ENCODE measurements at places on chromosomes 4 and X.

- no peak overlapping the region for H3K4me3 ChIP-seq
- DNase-seq = no peak
- H3K27me3 ChIP-seq = no peaks in the 10 kb centered on the region
- H3K27ac ChIP-seq = no peak overlapping the region
- no peaks in the 10 kb centered on the region for H3K36me3 ChIP-seq
- no peaks in the 10 kb centered on the region for H3K4me1 ChIP-seq
These were observed 263.2 kb upstream of the ITM2A start for GRCh38 chrX:79630033-79631009.

- no peaks in the 10 kb centered on the region for H3K4me1 ChIP-seq
- DNase-seq = peak; percentile 18
- H3K36me3 ChIP-seq = no peaks in the 10 kb centered on the region
- H3K27ac ChIP-seq = no peak overlapping the region
These were observed 161.5 kb upstream of the GATB start for GRCh38 chr4:151922306-151922705.

DNA sequence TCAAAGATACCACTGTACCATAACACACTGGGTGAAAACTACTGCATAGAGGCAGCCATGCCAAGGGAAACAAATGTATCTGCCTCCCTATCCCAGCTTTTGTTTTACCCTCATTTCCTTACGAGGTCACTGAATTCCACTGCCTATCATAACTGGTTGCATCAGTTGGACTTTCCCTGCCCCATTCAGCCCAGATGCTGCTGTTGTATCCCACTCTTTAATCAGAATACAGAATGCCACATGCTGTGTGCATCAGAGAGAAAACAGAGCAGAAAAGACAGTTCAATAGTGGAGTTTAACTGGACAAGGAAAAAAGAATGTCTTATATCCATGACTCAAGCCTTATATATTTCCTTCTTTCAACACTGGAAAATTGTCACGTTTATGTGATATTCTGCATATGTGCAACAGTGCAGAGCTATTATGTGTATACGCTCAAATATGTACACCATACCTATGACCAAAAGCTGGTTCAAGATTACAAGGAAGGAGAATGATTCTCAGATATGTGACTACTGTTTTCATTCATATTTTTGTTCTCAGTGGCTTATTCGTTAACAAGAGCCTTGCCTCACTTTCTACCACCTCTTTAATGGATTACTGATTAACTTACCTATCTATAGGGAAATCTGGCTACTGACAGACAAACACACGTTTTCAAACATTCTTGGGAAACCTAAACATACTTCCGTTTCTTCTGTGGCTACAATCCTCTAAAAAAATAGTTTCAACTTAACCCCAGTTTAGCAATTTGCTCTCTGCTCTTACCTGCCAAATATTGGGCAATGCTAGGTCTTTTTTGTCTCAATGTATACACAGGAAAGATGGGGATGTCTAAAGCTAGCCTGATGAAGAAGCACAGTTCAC is 378.9 kb downstream of the SMARCA1 start:
- H3K4me1 ChIP-seq = no peaks in the 10 kb centered on the region
- H3K36me3 ChIP-seq = no peaks in the 10 kb centered on the region
- H3K4me3 ChIP-seq = no peak overlapping the region
- DNase-seq = peak; percentile 0
- peak overlapping the region; percentile 51 for H3K27ac ChIP-seq
- H3K27me3 ChIP-seq = no peaks in the 10 kb centered on the region

GRCh38 chr4:100644150-100644549 is 126.3 kb upstream of the EMCN start:
- H3K4me1 ChIP-seq = no peaks in the 10 kb centered on the region
- DNase-seq = no peak
- no peaks in the 10 kb centered on the region for H3K36me3 ChIP-seq
- no peaks in the 10 kb centered on the region for H3K27me3 ChIP-seq
- no peak overlapping the region for H3K27ac ChIP-seq

- no peaks in the 10 kb centered on the region for H3K36me3 ChIP-seq
- H3K27me3 ChIP-seq = no peaks in the 10 kb centered on the region
- DNase-seq = no peak
- H3K4me3 ChIP-seq = no peak overlapping the region
- no peaks in the 10 kb centered on the region for H3K4me1 ChIP-seq
These were observed 17.4 kb downstream of the CETN2 start for GRCh38 chrX:152813206-152813605.

DNA sequence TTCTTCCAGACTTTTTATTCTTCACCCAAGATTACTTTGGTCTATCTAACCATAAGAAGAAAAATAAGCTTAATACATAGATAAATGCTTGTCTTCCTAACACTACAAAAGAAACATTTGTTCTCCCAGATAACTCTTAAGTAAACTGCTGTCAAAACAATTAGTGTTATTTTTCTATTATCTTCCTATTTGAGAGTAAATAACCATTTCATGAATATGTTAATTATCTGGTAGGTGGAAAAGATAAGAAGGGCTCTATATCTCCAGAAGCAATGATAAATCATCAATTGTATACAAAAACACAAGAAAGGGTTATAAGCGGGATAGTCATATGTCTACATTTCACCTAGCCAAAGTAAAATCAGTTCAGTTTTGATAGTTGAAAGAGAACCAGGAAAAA is 180.4 kb downstream of the ZIC3 start:
- H3K27me3 ChIP-seq = no peaks in the 10 kb centered on the region
- no peak overlapping the region for H3K27ac ChIP-seq
- H3K4me1 ChIP-seq = no peaks in the 10 kb centered on the region
- no peaks in the 10 kb centered on the region for H3K36me3 ChIP-seq
- no peak overlapping the region for H3K4me3 ChIP-seq

- no peaks in the 10 kb centered on the region for H3K36me3 ChIP-seq
- no peak overlapping the region for H3K27ac ChIP-seq
- no peaks in the 10 kb centered on the region for H3K27me3 ChIP-seq
- DNase-seq = no peak
- H3K4me1 ChIP-seq = no peaks in the 10 kb centered on the region
These were observed 33.6 kb upstream of the XK start for GRCh38 chrX:37651921-37652452.

DNA sequence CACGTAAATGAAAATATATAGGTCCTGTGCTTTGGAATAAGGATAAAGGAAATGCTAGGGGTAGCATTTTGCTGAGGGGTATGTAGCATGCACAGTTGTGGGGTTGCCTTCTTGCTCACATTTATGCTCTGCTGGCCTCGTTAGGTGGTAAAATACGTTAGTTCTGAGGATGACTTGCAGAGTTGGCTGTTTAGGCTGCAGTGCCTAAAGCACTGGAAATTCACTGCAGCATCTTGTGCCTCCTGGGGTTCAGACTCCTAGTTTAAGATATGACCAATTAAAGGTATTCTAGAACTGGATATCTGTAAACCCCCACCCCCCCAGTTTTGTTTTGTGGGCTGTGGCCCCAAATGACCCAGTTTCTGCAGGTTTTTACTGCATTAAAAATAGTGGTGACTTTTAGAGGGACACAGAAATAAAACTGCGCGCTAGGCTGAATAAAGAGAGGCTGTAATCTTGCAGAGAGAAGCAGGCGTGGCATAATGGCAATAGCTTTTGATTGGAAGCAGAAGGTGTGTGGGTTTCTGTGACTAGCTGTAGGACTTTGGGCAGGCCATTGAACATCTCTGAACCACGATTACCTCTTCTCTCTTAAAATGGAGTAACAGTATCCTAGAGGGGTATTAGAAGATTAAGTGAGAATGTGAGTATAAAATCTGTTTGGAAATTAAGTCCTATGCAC is 79.3 kb downstream of the REPS2 start:
- H3K27ac ChIP-seq = no peak overlapping the region
- no peaks in the 10 kb centered on the region for H3K36me3 ChIP-seq
- peaks cover 4% of the 10 kb centered on the region for H3K4me1 ChIP-seq
- DNase-seq = no peak
- no peak overlapping the region for H3K4me3 ChIP-seq
- H3K27me3 ChIP-seq = no peaks in the 10 kb centered on the region

DNA sequence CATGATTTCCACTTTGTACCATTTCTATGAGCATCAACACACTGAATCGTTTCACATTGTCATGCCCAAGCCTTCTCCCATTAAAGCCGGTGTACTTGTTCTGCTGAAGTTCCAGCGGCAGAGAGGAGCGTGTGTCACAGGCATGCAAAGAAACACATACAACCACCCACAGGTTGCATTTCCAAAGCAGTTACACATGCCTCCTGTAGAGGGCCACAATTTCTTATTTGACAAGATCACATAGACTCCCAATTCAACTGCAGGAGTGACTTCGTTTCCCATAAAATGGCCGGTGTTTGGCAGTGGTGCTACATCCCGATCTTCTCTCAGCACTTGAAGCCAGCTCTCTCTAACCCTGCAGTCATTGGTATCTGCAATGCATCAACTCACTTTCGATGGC is 992.6 kb downstream of the NLGN4X start:
- no peaks in the 10 kb centered on the region for H3K27me3 ChIP-seq
- H3K4me3 ChIP-seq = no peak overlapping the region
- no peaks in the 10 kb centered on the region for H3K4me1 ChIP-seq
- no peaks in the 10 kb centered on the region for H3K36me3 ChIP-seq
- no peak overlapping the region for H3K27ac ChIP-seq

- H3K36me3 ChIP-seq = peaks cover 29% of the 10 kb centered on the region
- no peak overlapping the region for H3K27ac ChIP-seq
- no peak overlapping the region for H3K4me3 ChIP-seq
- no peak for DNase-seq
These were observed 62.5 kb downstream of the SLAIN2 start for GRCh38 chr4:48403779-48404178.

DNA sequence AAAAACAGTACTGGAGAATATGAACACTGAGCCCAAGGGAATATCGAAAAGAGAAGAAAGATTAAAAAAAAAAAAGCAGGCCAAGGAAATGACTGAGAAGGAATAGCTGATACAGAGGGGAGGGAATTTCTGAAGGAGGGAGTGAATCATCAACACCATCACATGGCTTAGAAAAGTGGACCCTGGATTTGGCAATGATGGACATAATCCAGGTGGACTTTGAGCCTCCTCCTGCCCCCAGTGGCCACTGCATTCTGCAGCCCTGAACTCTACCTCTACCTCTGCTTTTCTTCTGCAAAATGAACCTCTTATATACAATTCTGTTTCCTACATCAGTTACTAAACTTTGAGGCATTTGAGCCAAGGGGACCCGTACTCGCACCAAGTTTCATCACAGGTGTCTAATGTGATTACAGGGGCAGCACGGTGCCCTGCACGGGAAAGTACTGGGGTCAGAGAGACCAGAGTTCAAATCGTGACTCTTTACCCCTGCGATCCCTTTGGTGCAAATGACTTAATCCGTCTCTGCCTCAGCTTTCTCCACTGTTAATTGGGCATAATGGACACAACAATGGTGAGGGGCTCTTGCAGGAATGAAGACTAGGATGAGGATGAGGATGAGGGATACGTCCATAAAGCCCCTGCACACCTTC is 1.1 kb downstream of the OCIAD2 start:
- H3K36me3 ChIP-seq = peaks cover 6% of the 10 kb centered on the region
- peak overlapping the region; percentile 96 for H3K27ac ChIP-seq
- H3K4me1 ChIP-seq = peaks cover 24% of the 10 kb centered on the region
- no peaks in the 10 kb centered on the region for H3K27me3 ChIP-seq
- peak; percentile 52 for DNase-seq
